ENCODE measurements at places on chromosomes 6 and 20.

- no peak for DNase-seq
Observed at GRCh38 chr6:14066782-14067406, 50.7 kb upstream of the CD83 start.

- no peak for DNase-seq
Observed at GRCh38 chr6:99458319-99458718, 33.2 kb upstream of the PNISR start.

DNA sequence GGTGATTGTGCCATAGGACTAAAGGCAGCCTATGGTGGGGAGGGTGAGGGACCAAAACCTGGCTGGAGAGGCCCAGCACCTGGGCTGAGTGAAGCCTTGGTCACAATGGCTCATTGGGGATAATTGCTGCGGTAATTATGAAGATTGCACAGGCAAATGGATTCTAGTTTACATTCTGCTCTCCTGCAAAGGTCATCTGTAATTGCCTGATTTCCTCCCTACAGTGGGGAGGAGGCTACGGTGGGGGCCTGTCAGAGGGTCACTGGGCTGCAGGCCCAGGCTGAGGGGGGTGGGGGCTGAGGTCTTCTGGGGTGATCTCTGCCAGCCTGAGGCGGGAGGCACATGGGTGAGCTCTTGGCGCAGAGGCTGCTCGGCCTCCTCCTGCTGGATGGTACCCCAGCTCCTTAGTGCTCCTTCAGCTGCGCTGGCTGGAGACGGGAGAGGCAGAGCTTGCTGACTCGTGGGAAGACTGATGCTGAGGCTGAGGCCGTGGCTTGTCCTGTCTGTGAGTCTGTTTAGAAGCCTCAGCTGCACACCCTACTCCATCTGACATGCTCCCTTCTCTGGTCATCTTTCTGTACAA is 30.3 kb downstream of the PACSIN1 start:
- no peak for DNase-seq

GRCh38 chr6:90764001-90764400 is 177.1 kb upstream of the MAP3K7 start:
- DNase-seq, result no peak

GRCh38 chr20:31596831-31597480 is 8.1 kb upstream of the ID1 start:
- no peak for DNase-seq

DNA sequence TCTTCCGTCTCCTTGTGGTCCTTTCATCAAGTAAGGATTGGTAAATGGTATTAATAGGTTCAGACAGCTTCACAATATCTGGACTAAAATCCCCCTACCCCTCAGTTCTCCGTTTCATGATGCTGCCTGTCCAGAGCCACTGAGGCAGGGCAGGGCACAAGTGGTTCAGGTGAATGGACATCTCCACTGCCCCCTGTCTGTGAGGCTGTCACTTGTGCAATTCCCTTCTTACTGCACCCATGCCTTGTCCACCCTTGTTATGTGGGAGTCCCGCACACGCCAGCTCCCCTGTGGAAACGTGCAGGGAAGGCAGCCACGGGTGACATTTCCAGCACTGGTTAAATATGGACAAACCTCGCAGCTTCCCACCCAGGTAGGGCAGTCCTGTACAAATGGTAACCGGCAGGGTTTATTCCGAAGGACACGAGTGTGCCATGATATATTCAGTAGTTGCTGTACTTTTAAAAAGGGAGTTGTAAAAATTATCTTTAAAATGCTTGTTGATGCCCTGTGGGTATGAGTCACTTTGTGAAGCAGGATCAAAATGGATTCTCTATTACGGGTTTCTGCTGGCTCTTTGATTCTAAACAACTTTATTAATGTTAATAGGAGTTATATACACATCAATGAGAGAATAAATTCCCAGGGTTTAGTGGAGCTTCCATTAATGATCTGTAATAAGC is 73.5 kb downstream of the FYN start:
- no peak for DNase-seq

DNA sequence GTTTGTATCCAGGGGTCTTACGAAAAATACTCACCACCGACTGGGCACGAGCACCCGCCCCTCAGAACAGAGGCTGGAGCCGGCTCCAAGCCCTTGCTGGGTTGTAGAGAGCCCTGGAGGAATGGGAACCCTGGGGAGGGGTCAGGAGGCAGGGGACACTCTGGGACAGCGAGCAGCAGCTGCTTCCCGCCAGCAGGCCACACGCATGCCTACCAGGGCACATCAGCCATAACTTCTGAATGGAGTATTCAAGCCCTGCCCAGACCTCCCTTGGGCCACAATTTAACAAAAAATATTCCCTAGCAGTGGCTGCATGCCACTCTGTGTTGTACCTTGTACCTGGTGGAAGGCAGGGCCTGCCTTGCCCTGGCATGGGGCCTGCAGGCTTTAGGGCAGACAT is 31.6 kb upstream of the CD93 start:
- no peak for DNase-seq

- no peak for DNase-seq
Observed at GRCh38 chr6:129921169-129921817, 60.2 kb upstream of the TMEM244 start.

DNA sequence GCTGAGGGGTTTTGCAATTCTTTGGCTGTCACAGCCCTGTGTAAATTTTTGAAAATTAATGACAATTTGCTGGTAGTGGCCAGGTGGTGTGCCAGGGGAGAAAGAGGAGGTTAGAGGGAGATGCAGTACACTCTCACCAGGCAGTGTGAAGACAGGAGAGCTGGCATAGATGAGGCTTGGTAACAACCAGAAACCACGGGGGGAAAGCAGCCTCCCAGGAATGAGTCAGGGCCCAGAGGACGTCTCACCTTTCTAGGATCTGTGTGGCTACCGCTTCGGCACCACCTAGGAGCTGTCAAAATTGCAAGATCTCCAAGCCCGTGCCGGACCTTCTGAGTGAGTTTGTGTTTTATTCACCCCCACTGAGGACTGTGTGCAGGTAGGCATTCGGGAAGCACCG is 171.4 kb downstream of the PACRG start:
- no peak for DNase-seq

- DNase-seq, result no peak
Observed at GRCh38 chr6:26613201-26613600, 16.4 kb downstream of the ABT1 start.

GRCh38 chr6:150987371-150987828 is 121.9 kb downstream of the MTHFD1L start:
- DNase-seq, result no peak

GRCh38 chr6:56541741-56542360 is 100.8 kb downstream of the DST start:
- no peak for DNase-seq

GRCh38 chr6:53244958-53245357 is 96.3 kb upstream of the GCM1 start:
- DNase-seq, result no peak

- DNase-seq, result no peak
Observed at GRCh38 chr6:21438986-21439352, 154.6 kb upstream of the SOX4 start.

DNA sequence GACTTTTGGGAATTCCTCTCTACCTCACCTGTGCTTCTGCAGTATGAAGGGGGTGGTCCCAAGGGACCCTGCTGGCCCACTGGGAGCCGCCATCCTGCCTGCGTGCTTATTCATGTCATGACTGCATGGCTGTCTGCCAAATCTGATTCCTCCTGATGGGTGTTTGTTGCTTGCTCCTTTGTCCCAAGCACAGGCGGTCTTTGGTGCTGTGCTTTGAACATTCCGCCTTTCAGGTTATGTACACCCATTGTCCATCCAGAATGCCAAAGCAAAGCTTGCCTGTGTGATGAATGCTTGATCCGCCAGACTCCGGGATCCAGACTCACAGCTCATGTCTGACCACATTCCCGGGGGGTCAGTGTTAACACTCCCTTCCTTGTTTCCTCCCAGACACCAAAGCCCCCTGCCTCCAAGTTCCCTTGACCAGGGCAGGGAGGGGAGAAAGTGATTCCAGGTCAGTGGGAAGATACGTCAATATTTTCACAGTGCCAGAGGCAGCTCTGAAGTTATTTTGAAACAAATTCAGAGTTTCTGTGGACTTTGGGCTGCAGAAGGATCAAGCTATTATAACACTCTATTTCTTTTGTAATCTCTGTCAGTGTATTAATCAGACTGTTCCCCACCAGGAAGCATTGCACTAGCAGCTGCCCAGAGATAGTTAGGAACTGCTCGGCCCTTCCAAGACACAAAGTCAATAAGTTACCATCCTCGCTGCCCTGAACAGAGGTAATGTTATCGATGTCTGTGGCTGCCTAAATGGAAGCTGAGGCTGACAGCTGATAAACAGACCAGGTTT is 9.5 kb downstream of the DAAM2 start:
- DNase-seq, result no peak

GRCh38 chr20:47351643-47352331 is 4.7 kb downstream of the ZMYND8 start:
- no peak for DNase-seq

DNA sequence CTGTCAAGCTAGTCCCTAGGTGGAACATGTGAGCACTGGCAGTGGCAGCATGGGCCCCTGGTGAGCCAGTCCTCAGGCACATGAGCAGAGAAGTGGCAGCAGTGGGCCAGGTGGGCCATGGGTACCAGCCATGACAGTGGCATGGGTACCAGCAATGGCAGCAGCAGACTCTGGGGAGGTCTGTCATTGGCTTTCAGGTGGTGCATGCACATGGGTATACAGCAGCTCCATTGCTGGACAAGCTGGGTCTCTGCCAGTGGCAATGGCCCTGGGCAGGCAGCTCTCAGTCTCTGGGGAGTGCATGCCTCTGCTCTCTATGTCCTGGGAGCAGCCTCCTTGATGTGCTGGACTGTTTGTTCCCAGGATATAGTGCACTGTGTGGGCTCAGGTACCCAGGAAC is 65.3 kb downstream of the KAT14 start:
- DNase-seq, result no peak

DNA sequence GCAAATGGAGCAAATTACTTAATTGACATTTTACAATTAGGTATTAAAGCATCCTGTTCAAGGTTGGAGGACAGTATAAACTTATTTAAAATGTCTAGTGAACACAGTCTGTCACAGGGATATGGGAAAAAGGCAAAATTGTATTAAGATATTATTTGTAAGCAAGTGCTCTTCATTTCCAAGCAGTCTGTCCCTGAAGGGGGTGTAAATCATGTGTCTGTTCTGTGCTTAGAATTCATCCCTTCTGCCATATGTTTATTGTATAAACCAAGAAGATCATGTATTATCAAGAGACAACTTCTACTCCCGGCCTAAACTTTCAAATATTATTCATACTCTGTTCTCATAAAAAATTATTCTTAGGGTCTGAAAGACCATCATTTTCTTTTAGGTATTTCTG is 144.8 kb downstream of the BCKDHB start:
- DNase-seq, result no peak

- no peak for DNase-seq
Observed at GRCh38 chr6:137017081-137017480, 27.7 kb downstream of the IL20RA start.

GRCh38 chr6:71544906-71545305 is 256.3 kb downstream of the OGFRL1 start:
- DNase-seq, result no peak

- DNase-seq, result no peak
Observed at GRCh38 chr20:19973961-19974629, 43.1 kb upstream of the NAA20 start.

DNA sequence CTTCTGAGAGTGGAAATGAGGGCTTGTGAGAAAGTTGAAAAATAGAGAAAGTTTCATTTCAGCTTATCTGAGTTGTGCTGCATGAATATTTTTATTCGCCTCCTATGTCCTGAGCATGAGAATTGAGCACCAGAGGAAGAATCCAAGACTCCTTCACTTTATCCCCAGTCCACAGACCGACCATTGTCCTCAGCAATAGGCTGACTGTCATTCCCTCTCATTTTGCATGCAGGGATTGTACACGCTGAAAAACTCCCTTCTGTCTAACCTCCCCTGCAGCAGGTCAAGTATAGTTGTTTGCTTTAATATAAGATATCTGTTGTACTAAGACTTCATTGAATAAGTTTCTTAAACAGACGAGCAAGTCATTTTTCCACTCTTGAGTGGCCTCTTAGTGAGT is 437.6 kb downstream of the PRKN start:
- DNase-seq, result no peak

GRCh38 chr6:89952105-89952671 is 57.9 kb downstream of the GJA10 start:
- DNase-seq, result no peak

DNA sequence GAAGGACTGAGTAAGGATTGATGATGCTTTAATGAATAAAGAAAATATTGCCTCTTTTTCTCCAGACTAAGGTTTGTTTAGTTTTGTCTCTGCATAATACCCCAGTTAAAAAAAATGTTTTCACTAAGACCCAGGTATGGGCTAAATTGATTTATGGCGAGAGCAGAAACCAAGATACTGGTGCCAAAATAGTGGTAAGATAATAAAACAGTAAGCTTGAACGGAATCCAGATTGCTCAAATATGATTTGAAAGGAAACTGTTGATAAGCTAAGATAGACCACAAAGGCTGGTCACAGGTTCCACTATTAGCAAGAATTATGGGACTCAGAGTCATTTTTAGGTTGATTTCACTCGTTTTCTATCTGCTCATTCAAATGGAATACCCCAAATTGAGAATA is 831.2 kb downstream of the EPHA7 start:
- no peak for DNase-seq

DNA sequence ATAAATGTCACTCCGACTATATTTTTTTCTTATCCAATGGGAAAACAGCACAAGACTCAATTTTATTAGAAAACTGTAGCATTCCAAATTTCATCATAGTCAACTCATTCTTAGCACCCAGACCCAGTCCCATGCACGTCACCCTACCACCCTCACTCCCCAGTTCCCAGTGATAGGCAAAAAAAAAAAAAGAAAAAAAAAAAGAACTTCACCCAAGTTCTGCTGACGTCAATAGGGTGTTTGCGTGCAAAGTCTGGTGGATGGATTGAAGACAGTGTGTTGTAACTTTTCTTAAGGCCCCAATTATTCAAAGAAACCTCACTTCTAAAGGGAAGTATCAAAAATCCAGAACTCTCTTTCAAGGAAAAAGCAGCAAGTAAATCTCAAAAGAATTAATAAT is 213.9 kb upstream of the PRDM1 start:
- DNase-seq, result no peak
